ENCODE measurements at places on chromosomes 5 and 9. TPM values are rescaled to one million over a fixed set of nuclear protein-coding genes. Genes with fewer than 3 reads are reported as not detected.

Gene RAB3C
- total RNA-seq = 0.20 TPM

Gene CDH12
- 0.14 TPM for total RNA-seq

Gene OTULINL
- 6.2 TPM for total RNA-seq

Gene PCDHGB1
- total RNA-seq = 1.1 TPM

Gene SERF1B
- total RNA-seq = 48.6 TPM

Gene JAKMIP2
- total RNA-seq = 0.40 TPM

Gene ALDH7A1
- total RNA-seq = 19.4 TPM

Gene AFAP1L1
- 3.1 TPM for total RNA-seq

Gene DAB2
- 143 TPM for total RNA-seq

Gene ITGA2
- 7.8 TPM for total RNA-seq

Gene SUSD3
- 2.7 TPM for total RNA-seq

Gene ERGIC1
- total RNA-seq = 125 TPM

Gene CARTPT
- total RNA-seq = not detected

Gene C5orf46
- not detected for total RNA-seq

Gene PCDHB16
- total RNA-seq = 0.55 TPM

Gene IL3
- total RNA-seq = not detected

Gene MYMK
- total RNA-seq = not detected

Gene GLIPR2
- 9.7 TPM for total RNA-seq

Gene SPAAR
- total RNA-seq = 2.5 TPM

Gene CDX1
- 249 TPM for total RNA-seq

Gene PCDHB2
- 1.1 TPM for total RNA-seq

Gene SLC4A9
- total RNA-seq = 3.0 TPM

Gene PCDHGB4
- 4.1 TPM for total RNA-seq

Gene PCDHGA4
- total RNA-seq = 1.6 TPM

Gene SPTAN1
- total RNA-seq = 303 TPM

Gene SNCAIP
- 2.2 TPM for total RNA-seq

Gene FOXD4
- 0.27 TPM for total RNA-seq

Gene DOCK8
- 11.2 TPM for total RNA-seq

Gene MFAP3
- 38.5 TPM for total RNA-seq

Gene SAXO1
- not detected for total RNA-seq

Gene RGS14
- total RNA-seq = 20.6 TPM

Gene NFX1
- total RNA-seq = 61.6 TPM

Gene PFDN1
- total RNA-seq = 124 TPM

Gene MGAT4B
- 495 TPM for total RNA-seq

Gene KCNMB1
- 17.2 TPM for total RNA-seq

Gene OR1J2
- total RNA-seq = not detected

Gene PTGER4
- total RNA-seq = 104 TPM

Gene SMU1
- total RNA-seq = 12.6 TPM

Gene IL9
- not detected for total RNA-seq

Gene CD14
- 3.6 TPM for total RNA-seq

Gene PCDHB3
- 0.82 TPM for total RNA-seq

Gene NXNL2
- not detected for total RNA-seq

Gene IFNA2
- not detected for total RNA-seq

Gene ZCCHC7
- 18.7 TPM for total RNA-seq

Data from transverse colon (tissue), 4 donors.